ENCODE measurements at places on chromosomes 1 and 21. TPM values are rescaled to one million over a fixed set of nuclear protein-coding genes. Genes with fewer than 3 reads are reported as not detected.
A peak's percentile ranks its signal among the peaks of the same experiment; 100 is the strongest.

DNA sequence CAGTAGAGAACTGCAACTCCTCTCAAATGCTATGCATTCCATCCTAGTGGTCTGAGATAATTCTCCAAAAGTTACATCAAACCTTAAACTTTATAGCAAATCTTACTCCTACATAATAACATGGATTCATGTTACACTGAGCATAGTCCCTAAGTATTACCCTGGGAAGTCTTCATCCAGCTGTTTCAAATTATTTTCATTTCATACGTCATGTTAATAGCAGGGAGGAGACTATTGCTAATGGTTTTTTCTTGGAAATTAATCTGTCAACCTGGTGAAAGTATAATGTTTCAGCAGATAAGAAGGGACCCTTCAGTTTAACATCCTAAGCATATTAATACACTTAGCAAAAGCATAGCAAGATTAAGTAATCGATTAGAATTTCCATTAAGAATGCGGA is 318.1 kb downstream of the USP25 start:
- no peak for DNase-seq

- no peak for DNase-seq
These were observed 307.8 kb upstream of the USP24 start for GRCh38 chr1:55522982-55523381.

GRCh38 chr1:29444081-29444715 is 207.9 kb downstream of the PTPRU start:
- DNase-seq: no peak

CD46 gene
- 196 TPM for total RNA-seq

MATN1 gene
- total RNA-seq: not detected

SDHC gene
- total RNA-seq: 92.9 TPM

- DNase-seq: no peak
These were observed 81.2 kb upstream of the RAB3GAP2 start for GRCh38 chr1:220353229-220354012.

- peak; percentile 5 for DNase-seq
These were observed 85.4 kb upstream of the OLIG2 start for GRCh38 chr21:32940079-32941014.

- no peak for DNase-seq
These were observed 17.8 kb upstream of the SLAMF1 start for GRCh38 chr1:160664573-160665051.
